ENCODE measurements at places on chromosomes 5 and 9.

DNA sequence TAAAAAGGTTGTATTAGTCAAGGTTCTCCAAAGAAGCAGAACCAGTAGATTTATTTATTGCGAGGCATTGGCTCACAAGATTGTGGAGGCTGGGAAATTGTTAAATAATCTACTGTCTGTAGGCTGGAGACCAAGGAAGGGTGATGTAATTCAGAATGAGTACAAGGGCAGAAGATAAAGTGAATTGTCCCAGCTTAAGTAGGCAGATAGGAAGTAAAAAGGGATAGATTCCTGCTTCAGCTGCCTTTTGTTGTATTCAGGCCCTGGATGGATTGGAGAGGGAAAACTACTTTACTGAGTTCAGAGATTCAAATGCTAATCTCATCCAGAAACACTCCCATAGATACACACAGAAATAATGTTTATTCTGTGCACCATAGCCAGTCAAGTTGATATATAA is 301.1 kb downstream of the CYLC2 start:
- no peak for DNase-seq

DNA sequence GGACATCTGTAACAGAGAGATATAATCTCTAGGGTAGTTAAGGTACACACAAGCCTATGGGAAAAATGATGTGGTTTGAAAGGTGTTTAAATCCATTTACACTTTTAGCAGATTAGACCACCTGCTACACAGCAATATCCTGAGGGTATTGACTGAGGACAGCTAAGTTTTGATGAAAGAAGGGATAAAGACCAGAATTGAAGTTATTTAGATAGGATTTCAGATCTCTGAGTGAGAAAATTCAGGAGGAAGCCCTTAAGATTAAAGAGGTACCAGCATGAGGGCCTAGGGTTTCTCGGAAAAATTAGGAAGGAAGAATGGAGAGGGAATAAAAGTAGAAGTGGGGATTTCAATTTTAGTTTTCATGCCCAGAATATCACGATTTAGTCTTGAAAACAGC is 267.3 kb downstream of the COX7C start:
- no peak for DNase-seq

DNA sequence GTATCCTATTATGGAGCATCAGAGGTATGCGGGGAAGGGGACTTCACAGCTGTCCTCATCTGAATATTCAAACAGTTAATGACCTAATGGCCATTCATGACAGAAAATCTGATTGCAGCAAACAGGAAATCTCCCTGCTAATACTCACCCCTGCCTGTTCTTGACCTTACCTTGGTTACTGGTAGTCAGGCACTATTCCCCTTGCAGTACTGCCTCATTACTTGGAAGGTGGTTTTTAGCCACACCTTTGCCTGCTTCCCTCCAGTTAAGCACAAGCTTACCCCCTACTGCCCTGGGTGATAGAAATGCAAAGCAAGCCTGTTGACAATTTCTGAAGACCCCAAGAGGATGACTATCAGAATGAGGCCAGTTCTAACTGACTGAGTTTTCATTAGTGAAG is 332.4 kb downstream of the NTRK2 start:
- DNase-seq, result no peak

DNA sequence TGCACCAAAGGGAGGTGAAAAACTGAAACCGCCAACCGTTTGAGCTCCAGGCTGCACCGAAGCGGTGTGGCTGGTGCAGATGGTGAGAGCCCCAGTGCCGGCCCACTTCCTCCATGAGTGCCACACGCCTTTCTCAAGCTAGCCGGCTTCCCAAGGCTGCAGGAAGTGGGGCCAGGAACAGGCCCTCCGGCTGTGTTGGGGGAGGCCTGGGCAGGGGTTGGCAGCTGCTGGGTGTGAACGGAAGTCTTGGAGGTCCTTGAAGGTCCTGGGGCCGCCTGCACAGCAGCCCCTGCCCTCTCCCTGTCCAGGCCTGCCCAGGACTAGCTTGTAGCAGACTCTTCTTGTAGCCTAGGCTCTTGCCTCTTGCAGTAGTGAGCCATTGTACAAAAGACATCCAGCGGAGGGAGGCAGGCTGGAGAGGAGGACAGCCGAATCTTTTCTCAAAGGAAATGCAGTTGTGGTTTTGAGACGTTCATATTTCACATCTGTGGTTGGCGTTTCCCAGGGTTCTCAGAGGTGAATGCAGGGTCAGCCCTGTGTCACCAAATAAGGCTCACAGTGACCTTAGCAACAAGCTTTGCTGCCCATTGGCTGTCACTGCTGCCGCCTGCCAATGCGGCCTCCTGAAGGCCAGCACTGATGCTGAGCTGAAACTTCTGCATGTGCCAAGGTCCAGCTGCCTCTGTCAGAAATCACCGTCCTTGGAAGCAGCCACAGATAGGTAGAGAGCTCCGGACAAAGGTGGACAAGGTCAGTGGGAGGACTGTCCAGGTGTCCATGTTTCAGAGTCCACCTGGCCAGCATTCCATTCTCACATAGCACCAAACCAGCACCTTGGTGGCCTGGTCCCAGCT is 23.9 kb downstream of the IRF1 start:
- peak; percentile 14 for DNase-seq

DNA sequence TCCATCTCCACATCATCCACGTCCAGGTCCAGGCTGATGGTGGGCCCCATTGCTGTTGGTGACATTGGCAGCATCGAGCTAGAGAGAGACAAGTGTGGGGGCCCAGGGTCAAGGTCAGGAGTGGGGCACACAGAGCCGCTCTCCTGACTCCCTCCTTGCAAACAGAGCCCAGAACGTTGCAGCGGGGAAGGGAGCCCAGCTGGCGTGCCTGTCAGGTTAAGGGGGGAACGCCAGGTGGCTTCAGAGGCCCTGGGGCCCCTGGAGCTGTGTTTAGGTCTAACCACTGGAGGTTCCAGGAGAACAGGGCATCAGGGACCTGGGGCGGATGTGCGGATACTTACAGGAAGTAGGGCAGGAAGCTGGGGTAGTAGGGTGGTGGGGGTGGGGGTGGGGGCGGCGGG is 7.5 kb downstream of the RNF44 start:
- no peak for DNase-seq

GRCh38 chr9:69603656-69604055 is 68.5 kb downstream of the APBA1 start:
- no peak for DNase-seq

GRCh38 chr5:139903795-139904565 is 108.4 kb downstream of the PSD2 start:
- DNase-seq, result peak; percentile 53

DNA sequence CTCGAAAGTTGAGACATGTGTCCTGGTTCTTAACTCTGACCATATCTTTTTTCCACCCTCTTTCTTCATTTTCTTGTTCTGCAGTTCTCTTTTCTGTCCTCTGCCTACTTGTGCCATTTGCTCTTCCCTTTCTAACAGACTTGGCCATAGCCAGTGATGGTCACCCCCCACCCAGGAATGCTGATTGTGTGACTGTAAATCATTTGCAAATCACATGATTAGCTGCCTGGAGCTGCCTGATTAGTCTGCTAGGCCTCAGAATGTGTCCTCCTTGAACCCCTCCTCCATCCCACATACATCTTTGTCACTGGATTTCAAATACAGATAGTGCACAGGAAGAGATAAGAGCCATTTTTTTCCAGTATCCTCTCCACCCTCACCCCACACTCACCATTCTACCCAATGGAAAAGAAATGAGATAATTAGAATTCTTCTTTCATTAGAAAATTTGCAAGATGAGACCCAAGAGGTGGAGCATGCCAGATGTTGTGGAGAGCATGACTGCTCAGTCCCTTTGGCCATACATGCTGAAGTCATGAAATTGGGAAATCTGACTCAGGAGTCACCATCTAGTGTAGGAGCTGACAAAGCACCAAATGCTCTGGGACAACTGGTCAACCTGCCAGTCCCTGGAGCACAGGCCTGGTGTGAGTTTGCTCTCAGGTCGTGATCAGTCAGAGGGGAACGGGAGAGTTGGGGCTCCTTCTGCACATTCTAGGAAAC is 538.2 kb downstream of the CCDC171 start:
- DNase-seq, result no peak

GRCh38 chr9:129160712-129161533 is 17.1 kb downstream of the IER5L start:
- DNase-seq, result no peak

DNA sequence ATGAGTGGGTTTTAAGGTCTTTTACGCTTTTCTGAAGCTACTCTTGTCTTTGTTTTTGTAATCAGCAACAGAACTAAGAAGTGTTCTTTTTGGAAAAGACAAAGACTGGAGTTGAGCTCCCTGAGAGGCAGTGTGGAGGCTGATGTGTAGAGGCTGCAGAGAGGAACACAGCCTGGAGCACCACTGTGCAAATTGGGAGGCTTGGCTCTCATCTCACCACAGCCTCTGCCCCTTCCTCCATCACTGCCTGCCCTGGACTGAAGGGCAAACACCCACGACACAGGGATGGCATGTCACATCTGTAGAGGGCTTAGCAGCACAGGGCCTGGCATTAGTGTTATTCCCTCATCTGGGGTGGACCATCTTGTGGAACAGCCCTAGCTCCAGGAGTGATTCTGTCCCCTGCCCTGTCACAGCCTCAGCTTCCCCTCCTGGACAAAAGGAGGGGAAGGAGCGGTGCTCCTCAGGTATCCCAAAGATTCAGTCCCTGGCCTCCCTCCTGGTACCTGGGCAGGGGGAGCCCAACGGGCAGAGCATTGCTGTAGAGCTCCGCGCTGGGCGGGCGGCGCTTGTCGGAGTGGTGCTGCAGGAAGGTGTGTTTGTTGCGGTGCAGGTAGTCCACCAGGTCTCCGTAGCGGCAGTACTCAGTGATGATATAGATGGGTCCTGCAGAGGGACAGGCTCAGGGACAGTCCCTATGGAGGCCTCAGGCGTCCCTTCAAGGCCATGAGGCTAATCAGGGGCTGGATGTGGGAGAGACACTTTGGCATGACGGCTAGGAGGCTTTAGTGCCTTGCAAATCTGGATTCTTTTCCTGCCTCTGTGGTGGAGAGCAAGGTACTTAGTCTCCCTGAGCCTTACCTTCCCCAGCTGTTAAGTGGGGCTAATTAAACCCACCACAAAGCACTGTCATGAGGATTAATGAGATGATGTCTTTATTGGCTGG is 32.8 kb downstream of the PDGFRB start:
- DNase-seq, result no peak

GRCh38 chr5:68214482-68215207 is 911 bp upstream of the PIK3R1 start:
- DNase-seq, result no peak

DNA sequence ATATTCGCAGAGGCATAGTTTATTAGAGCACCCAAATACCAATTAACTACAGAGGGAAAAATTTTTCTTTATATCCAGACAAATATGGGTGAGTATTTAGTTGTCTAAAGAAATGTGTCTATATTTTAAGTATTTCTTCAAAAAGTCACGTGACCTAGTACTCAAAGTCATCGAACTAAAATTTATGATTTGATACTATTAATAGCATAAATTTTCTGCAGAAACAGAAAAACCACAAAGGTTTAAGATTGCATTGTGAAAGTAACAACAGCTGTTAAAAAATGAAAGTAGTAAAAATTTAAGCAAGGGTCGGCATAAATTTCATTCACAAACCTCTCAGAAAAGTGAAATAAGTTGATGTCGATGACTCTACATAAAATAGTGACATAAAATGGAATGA is 323.9 kb upstream of the RORB start:
- no peak for DNase-seq

DNA sequence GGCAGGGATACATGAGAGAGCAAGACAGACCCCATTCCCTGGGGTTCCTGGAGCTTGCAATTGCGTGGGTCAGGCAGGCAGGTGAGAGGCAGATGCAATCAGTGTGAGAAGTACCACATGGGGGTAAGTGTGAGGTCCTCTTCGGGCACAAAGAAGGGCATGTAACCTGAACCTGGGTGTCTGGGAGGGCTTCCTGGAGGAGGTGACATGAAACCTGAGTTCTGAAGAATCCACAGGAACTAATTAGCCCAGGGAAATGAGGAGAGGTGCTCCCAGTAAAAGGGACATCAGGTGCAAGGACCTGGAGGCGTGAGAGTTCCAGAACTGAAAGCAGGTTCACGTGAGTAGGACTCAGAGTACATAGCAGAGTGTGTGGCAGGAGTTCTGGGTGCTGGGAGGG is 2.5 kb downstream of the AMBP start:
- no peak for DNase-seq

DNA sequence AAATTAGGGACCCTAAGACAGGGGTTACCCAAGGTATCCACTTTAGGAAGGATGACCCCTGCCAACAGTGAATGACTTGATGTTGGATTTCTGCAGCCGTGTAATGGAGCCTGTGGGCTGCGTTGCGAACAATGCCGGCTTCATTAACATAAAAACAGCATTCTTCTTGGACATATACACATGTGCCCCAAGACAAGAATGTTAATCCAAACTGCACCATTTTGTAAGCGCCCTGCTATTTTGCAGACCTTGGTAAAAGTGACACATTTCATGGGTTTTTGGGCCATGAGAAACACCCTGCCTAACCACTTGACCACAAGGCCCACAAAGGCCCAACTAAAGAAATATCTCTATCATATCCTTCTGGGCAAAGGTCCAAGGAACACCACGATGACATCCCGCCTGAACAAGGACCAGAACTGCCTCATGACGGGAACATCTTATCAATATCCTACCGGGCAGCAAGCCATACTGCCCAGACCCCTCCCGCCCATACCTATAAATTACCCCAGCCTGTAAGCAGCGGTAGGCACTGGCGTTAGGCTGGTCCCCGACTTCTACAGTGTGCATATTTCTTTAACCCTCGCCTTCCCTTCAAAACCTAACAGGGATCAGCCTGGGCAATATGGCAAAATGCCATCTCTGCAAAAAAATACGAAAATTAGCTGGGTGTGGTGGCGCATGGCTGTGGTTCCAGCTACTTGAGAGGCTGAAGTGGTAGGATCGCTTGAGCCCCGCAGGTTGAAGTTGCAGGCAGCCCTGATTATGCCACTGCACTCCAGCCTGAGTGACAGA is 9.7 kb upstream of the PDCD1LG2 start:
- DNase-seq, result no peak

GRCh38 chr5:92662741-92663140 is 918.3 kb downstream of the NR2F1-AS1 start:
- DNase-seq, result no peak

GRCh38 chr5:111498346-111498745 is 14.0 kb downstream of the STARD4 start:
- no peak for DNase-seq

GRCh38 chr5:165631235-165631634 is 2125.8 kb downstream of the MAT2B start:
- no peak for DNase-seq

- no peak for DNase-seq
Measured at GRCh38 chr5:90941002-90941720, 382.6 kb downstream of the ADGRV1 start.
